ENCODE measurements at places on chromosomes 6 and 20.

DNA sequence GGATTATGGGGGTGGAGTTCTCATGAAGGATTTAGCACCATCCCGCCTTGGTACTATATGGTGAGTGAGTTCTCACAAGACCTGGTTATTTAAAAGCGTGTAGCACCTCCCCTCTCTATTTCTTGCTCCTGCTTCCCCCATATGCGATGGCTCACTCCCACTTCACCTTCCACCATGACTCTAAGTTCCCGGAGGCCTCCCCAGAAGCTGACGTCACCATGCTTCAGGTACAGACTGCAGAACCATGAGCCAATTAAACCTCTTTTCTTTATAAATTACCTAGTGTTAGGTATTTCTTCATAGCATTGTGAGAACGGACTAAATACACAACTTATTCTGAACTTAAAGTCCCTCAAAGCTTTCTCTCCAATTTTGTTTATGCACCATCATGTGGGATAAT, 163.4 kb upstream of the BMP5 start:
- DNase-seq, result no peak

GRCh38 chr20:56872620-56873458, 243.7 kb downstream of the TFAP2C start:
- no peak for DNase-seq

DNA sequence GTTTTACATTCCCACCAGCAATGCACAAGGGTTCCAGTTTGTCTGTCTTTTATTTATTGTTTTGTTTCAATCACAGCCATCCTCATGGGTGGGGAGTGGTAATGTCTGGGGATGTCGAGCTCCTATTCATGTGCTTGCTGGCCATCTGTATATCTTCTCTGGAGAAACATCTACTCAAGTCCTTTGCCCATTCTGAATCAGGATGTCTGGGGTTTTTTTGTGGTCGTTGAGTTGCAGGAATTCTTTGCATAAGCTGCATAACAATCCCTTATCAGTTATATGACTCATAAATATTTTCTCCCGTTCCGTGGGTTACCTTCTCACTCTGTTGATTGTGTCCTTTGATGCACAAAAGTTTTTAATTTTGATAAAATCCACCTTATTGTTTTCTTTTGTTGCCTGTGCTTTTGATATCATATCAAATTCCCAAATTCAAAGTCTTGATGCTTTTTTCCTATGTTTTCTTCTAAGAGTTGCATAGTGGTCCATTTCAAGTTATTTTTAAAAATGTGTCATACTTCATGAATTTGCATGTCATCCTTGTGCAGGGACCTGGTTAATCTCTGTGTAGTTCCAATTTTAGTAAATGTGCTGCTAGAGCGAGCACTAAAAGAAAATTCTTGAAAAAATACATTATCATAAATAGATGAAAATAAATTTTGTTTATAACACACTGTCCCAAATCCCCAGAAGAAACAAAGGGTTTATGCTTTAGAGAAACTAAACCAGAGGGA, 54.9 kb upstream of the PDE10A start:
- no peak for DNase-seq

DNA sequence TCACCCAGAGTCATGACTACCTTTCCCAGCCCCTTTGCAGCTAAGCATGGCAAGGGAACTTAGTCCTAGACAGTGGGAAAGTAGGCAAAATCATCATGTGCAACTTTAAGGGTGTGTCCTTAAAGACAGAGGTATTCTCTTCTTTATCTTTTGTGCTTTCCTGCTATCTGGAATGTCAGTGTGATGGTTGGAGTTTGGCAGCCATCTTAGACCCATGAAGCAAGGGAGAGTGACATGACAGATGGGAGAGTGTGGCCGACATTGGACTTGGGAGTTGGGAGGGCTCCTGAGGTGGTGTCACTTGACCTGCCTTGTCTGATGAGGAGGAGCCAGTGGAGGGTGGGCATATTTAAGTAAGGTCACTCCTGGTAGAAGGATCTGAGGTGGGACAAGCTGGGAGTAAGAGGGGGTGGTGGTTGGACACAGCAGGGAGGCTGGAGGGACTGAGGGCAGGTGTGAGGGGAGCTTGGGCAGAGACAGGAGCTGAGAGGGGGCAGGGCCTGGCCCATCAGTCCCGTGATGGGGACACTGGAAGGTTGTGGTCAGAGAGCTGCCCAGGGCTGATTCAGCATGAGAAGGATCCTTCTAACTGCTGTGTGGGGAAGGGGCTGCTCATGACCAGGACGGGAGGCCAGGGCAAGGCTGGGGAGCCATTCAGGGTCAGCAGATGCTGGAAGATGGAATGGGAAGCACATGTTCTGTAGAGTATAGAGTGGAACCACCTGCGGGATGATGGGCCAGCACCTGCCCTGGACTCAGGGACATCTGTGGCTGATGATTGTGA, 29.5 kb upstream of the SULF2 start:
- DNase-seq, result no peak

GRCh38 chr6:45741437-45742171, 274.1 kb downstream of the CLIC5 start:
- no peak for DNase-seq

DNA sequence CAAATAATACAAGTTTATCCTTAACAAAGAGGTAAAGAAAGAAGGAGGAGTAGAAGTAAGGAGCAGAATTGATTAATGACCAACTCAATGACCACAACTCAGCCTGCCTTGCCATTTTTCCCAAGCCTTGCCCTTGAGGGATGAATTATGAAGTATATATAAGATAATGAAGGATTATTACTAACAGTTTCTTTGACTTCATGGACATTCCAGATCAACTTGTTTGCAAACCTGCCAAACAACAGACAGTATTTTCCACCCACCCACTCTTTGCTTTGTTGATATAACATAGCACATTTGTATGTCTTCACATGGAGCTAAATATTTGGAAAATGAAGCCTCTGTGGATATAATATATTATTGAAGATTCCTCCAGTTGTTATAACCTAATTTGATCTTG, 9.9 kb upstream of the C6orf141 start:
- no peak for DNase-seq

- DNase-seq, result no peak
Observed at GRCh38 chr20:30511322-30512030, 746.0 kb upstream of the DEFB115 start.

DNA sequence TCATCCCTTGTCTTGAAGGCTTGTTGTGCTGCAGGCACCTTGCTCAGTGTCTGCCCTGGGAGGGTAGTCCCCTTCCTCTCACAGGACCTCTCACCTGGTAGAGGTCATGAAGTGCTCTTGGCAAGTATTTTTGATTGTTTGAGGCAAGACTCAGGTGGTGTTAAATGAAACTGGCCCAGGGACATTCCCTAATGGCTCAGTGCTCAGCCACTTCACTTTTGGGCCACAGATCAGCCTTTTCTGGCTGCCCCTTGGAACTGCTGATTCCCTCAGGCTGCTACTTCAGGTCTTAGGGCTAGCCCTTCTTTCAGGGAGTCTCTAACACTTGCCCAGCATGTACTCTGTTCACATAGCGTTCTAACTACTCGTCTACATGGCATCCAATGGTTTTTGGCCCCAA, 111.3 kb downstream of the RNF144B start:
- DNase-seq, result no peak

DNA sequence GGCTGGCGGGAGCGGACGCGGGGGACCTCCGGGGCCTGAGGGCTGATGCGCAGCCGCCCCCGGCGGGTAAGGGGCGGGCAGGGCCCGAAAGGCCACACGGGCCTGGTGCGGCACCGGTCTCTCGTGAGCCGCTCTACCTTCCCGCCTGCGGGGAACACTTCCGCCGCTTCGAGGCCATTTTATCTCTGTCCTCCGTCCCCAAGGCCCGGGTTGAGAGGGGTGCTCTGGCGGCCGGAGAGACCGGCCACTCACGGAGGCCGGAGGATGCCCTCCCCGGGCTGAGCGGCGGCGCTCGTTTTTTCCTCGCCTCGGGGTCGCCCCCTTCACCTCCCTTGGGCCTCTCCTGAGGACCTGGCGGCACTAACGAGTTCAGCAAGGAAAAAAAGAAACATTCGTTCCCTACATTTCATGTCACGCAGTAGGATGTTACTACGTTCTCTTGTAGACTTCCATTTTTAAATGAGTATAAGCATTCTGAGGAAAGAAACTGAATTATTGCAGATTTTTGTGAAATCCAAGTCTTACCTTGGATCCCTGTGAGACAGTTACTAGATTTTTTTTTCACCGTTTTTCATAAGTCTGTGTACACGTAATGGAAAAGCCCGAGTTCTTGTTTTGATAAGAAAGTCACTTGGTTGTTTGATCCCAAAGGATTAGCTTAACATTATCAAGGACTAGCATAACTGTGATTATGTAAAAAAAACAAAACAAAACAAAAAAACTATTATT, 575 bp downstream of the WTAP start:
- DNase-seq, result no peak

DNA sequence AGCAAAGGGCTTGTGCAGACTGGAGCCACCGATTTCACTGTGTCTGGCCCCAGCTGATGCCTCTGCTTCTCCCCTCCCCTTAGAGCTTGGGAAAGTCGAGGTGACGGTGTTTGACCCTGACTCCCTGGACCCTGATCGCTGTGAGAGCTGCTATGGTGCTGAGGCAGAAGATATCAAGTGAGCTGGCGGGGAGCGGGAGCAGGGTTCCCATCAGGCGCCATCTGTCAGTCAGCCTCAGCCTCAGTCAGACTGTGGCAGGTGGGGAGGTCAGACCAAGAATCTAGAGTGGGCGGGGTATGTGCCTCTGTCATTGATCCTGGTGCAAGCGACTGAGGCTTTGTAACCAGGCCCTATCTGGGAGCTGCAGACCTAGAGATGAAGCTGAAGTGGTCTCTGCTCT, 5.5 kb downstream of the ERGIC3 start:
- no peak for DNase-seq

DNA sequence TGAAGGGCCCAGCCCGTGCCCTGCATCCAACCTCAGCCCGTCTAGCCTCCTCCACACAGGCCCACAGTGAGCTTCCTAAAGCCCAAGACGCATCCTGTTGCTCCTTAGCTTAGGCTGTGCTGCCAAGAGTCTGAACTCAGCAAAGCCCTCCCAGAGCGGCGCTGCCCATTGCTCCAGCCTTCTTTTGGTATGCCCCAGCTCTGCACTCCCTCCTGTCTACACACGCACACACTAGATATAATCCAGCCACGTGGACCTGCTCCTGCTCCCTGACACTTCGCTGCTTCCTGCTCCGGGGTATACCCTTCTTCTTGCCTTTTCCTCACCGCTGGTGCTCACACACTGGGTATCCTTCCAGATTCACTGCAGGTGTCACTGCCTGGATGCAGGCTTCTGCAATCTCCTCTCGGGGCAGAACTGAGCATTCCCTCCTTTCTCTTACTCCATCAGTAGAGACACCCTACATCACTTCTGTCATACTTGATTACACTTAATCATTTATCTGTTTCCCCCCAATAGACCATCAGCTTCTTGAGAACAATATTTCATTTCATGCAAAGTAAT, 23.8 kb downstream of the GABRR2 start:
- DNase-seq, result no peak
